Stimulated activated CD4-positive, alpha-beta T cell treated with anti-CD3 and anti-CD28 coated beads, Interleukin-15, amount 100 ng/mL, for 1 hour (primary cell): ENCODE measurements at places on chromosomes 2 and 18.

DNA sequence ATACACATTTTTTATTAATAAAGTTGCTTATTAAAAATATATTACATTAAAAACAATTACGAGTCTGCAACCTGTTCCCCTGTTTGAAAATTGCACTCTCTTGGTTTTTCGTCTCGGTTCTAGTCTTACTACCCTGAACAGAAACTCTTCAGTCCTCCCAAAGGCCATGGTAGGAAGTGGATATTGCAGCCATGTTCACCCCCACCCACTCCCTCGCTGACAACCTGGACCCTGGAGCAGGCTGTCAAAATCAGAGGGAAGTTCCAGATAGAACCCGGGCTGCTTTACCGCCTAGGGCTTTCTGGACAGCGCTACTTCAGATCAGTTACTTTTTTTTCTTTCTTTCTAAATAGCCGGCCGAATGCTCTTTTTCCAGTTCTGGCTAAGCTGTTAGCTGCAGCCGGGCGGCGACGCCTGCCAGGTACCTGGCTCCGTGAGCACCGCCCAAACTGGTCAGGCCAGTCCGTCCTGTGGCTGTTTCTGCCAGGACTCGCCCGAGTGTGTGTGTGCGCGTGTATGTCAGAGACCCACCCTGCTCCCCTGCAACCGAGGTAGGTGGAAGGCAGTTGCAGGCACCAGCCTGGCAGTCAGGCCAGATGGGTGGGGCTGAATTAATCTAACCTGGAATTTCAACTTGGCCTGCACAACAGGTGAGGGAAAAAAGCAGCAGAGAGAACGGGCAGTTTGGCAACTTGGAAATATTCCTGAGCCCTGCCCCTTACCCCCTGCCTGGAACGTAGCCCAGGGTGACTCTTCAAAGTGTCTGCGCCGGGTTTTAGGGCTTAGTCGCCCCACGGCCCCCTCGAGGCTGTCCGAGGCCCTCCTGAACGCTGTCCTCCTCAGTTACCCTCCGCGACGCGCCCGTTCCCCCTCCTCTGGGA lies 1.1 kb upstream of the TET3 start:
- DNase-seq, result no peak

GRCh38 chr2:122471753-122472152 lies 716.3 kb downstream of the TSN start:
- no peak for DNase-seq

- no peak for DNase-seq
Measured at GRCh38 chr2:8575038-8575833, 106.6 kb upstream of the ID2 start.

GRCh38 chr2:25576596-25576995 lies 96.8 kb downstream of the DTNB start:
- no peak for DNase-seq

GRCh38 chr18:48359626-48360025 lies 49.6 kb downstream of the ZBTB7C start:
- DNase-seq, result no peak

DNA sequence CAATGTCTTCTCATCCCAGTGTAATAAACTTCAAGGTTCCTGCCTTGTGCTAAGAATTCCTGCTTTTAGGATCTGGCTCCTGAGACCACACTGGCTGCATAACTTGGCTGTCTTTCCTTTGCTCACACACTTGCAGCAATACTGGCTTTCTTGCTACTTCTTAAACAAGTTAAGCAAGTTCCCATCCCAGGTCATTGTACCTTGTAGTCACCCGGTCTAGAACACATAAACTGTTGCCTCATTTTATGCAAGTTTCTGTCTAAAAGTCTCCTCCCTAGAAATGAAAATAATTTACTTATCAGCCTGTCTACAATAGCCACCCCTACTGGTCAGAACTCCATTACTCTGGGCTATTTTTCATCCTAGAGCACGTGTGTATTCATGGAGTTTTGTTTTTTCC lies 887.9 kb upstream of the FAM98A start:
- no peak for DNase-seq

GRCh38 chr2:144052083-144052482 lies 467.8 kb downstream of the ZEB2 start:
- no peak for DNase-seq

- DNase-seq, result no peak
Measured at GRCh38 chr2:74029714-74030397, 45.1 kb downstream of the TET3 start.

DNA sequence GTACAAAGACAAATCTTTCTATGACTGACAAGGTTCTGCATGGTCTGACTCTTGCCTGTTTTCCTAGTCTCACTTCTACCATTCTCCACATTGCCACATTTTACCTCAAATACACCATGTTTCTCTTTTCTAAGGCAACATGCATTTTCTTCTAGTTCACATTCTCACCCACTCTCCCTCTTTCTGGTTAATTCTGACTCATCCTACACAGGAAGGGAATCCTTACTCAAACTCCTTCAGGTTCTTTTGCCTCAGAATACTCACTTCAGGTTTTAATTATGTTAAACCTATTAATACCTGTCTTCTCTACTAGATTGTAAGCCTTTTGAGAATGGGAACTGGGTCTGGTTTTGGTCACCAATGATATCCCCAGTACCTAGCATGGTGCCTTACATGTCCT lies 47.2 kb downstream of the MAP2 start:
- DNase-seq, result no peak

DNA sequence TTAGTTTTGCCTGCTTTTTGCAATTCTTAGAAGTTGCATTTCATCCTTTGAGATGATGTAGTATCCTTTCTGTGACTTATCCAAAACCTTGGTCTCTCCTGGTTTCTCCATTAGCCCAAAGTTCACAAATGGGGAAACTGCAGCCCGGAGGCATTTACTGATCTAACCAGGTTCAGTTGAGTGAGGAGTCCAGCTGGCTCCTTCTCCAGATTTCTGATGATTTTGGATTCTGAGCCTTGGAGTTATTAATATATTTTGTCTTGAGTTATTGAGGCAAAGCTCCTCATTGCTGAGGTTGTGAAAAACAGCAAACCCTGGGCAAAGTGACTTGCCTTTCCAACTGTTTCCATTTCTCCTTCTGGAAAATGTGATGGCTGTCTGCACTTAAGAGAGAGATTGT lies 1.7 kb downstream of the SLC1A4 start:
- no peak for DNase-seq

- no peak for DNase-seq
Measured at GRCh38 chr2:45380131-45380836, 230.8 kb downstream of the SRBD1 start.

- DNase-seq, result no peak
Measured at GRCh38 chr18:39462436-39462835, 1896.8 kb upstream of the CELF4 start.

DNA sequence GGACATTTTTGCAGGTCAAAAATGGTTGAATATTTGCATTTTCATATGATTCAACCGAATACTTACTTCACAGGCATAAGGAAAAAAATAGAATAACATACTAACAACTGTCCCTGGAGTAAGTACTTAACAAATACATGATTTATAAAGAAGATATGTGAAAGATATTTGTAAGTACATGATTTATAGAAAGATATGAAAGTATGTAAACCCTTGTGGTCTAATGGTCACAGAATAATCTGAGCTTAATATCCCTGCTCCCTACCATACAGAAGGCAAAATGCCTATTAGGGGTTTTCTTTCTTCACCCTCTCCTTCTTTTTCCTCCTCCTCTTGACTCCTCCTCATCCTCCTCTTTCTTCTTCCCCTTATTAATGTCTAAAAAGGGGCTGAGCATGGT lies 20.6 kb upstream of the ACTR3 start:
- DNase-seq, result no peak

DNA sequence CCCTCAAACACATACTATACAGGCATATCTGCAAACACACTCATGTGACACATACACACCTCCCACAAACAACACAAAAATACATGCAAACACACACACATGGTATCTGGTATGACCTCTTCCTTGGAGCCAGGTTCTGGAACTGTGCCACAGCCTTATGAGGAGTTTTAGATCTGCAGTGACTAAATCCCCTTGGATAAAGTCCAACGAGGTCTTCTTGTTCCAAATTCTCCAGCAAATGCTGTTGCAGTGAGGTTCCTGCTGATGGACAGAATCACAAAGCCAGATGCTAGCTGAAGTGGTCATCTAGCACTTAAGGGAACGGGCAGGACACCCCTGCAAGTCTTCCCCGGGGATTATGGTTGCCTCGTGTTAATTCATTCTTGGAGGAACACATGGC lies 54.5 kb upstream of the DAPL1 start:
- no peak for DNase-seq

DNA sequence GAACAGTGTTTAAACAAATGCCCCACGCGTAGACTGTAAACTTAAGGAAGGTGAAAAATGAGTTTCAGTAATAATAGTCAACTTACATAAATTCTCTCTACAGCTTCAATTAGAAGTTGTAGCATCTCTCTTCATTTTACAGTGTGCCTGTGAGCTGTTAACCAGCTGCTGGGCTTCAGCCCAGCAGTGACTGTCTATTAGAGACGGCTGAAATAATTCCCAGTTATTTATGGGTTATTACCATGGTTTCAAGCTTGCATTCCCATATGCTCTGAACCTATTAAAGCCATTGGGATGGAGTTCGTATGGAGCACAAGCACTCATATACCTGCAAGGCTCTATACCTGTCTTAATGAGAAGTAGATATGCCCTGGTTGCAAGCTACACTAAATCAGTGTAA lies 501.1 kb downstream of the CNTNAP5 start:
- DNase-seq, result no peak

DNA sequence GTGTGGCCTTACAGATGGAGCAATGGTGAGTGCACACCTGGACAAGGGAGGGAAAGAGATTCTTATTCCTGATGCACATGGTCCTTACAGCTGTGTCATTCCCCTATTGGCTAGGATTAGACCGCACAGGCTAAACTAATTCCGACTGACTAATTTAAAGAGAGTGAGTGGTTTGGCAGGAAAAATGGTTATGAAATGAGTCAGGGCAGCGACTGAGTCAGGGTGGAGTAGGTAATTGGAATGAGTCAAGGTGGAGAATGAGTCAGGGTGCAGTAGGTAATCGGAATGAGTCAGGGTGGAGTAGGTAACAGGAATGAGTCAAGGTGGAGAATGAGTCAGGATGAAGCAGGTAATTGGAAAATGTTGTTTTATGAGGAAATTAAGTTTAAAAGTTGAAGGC lies 1353.7 kb upstream of the LRRTM1 start:
- DNase-seq, result no peak

GRCh38 chr18:62138461-62139235 lies 48.2 kb downstream of the PIGN start:
- no peak for DNase-seq

GRCh38 chr18:78073275-78073674 lies 823.6 kb downstream of the GALR1 start:
- no peak for DNase-seq

DNA sequence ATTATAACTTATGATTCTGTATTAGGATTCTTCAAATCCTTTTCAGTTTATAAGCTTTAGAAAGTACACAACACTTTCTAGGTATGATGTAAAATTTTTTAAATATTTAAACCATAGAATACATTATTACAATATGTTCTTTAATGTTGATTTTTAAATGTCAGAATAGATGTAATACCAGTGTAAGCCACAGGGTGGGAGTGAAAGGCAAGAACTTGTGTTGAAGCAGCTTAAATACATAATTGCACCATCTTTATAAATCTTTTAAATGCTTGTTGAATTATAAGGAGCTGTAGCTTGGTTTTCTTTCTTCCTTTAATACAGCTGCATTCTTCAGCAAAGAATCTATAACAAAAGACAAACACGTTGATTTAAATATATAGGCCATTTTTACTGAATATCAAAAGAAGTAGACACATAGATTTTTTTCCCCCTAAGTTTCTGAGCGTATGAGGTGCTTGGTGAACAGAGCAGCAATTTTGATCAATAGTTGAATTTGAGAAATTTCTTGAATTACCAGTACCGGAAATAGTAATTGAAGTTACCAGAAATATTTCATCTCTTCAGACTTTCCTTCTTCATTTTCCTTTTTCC lies 63.0 kb downstream of the TANK start:
- DNase-seq, result no peak

- DNase-seq, result no peak
Measured at GRCh38 chr2:196980001-196980400, 53.5 kb upstream of the PGAP1 start.

DNA sequence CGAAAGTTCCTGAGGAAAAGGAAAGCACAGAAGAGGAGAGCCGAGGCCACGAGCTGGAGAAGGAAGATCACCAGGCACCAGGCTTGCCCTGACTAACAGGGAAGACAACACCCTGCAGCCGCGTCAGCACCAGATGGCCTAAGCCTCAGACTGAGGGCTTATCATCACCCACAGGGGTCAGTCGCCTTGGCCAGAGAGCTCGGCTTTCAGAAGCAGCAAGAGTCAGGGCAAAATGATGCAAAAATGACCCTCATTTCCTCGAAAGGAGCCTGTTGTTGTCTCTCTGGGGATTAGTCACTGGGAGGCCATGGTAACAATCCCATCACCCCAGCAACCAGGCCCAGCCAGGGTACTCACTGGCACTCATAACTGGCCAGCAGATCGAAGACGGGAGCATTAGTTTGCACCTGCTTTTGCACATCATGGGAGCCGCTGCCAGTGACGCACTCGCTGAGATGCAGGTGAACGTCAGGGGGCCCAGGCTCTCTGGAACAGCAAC lies 42.7 kb upstream of the ZFP36L2 start:
- DNase-seq, result no peak

GRCh38 chr2:118371515-118371914 lies 283.2 kb downstream of the INSIG2 start:
- DNase-seq, result no peak

- peak; percentile 94 for DNase-seq
Measured at GRCh38 chr2:97697252-97698235, 15.8 kb upstream of the ZAP70 start.

GRCh38 chr2:43078781-43079755 lies 147.3 kb downstream of the ZFP36L2 start:
- no peak for DNase-seq

- DNase-seq, result no peak
Measured at GRCh38 chr2:232667989-232668583, 29.0 kb upstream of the GIGYF2 start.

- DNase-seq, result no peak
Measured at GRCh38 chr2:71736986-71737385, 283.6 kb downstream of the DYSF start.

DNA sequence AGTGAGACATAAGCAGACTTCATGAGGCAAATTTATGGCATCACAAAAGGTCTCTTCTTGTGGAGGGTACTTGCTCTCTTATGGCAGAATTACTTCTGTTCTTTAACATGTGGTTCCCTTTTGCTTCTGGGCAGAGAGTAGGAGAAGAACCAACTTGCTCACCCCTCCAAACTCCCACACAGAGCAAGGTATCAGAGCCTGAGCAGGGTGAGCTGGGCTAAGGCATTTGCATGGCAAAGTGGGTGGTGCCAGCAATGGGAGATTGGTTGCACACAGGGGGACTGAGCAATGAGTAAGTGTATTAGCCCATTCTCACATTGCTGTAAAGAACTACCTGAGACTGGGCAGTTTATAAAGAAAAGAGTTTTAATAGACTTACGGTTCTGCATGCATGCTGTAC lies 64.2 kb upstream of the ITGB6 start:
- no peak for DNase-seq
